ENCODE measurements at places on chromosomes 4 and X.

- DNase-seq: no peak
Measured at GRCh38 chr4:15201782-15202181, 199.5 kb downstream of the CPEB2 start.

- DNase-seq: no peak
Measured at GRCh38 chr4:113444386-113444785, 317.2 kb downstream of the CAMK2D start.

DNA sequence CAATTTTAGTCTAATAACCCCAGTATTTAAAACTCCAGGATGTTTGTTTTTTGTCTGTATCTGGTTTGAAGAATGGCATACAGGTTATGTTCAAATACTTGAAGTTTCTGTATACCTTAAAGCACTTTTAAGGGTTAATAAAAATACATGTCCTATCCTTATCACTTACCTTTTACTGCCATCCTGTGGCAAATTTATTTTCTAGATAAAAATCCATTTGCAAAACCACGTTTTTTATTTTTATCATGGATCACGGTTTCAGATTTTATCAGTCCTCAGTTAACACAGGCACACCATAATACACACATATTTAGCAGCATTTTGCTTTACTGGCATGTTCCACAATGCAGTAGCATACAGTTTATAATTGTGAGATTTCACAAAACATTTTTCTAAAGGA, 113.3 kb upstream of the H2AZ1 start:
- DNase-seq: no peak

DNA sequence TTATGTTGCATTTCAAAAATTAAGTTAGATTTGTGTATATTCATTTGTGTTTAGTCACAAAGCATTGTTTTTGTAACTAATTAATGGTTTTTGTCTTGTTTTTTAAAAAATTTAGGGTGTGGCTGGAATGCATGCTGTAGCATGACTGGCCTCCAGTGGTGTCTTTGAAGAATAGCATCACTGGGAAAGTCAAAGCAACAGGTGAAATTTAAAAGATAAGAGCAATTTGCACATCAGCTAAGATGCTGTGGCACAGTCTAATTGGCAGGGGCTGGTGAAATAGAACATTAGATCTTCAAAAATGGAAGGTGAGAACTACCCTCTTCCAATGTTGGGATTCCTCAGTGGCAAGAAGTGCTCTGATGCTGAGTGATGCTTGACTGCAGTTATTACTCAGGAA, 45.3 kb downstream of the ANK2 start:
- no peak for DNase-seq

- no peak for DNase-seq
Measured at GRCh38 chrX:79366556-79366872, 620 bp downstream of the ITM2A start.

GRCh38 chrX:83419030-83419792, 88.9 kb upstream of the POU3F4 start:
- no peak for DNase-seq

DNA sequence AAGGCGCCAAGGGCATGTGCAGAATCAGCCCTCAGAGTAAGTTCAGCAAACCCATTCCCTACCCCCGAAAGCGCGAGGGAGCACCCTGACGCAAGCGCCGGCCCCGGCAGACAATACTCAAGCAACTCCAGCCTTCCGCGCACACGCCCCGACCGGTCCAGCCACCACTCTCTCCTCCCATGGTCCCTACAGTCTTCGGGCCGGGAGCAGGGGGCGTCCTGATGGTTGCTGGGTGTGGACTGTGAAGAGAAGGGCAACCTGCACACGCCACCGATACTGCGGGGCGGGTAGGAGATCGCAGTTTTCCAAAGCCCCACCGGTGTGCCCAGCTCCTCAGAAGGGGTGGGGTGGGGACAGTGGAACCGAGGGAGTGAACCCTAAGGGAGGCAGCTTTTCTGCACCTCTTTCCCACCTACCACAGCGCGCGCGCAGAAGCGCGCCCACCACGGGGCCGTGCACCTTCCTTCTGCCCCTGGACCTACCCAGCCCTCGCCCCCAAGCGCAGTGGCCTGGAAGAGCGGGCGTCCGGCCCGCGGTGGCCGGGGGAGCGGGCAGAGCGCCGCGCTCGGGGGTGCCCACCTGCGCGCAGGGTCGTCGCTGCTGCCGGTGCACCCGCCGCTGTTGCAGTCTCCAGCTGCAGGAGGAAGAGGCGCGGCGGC, 650.2 kb upstream of the DIPK2B start:
- DNase-seq: no peak

DNA sequence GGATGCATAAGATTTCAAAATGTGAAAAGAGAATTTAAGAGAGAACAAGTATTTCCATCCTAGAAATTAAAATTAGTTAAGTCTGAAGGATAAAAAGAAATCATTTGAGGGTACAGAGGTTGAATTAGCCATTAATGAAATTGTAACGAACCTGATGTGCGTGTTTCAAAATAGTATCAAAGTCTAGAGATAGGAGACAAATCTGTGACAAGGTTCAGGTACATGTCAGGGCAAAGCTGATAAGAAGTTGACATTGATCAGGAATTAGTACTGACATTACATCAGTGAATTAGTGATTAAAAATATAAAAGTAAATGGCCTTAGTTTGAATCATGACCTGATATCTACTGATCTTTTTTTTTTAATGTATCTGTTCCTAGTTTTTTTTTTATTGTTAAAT, 62.3 kb downstream of the UGT2B10 start:
- DNase-seq: no peak
